ENCODE measurements at places on chromosomes 5 and 9. TPM values are rescaled to one million over a fixed set of nuclear protein-coding genes. Genes with fewer than 3 reads are reported as not detected.

The SLC9A3 gene
- total RNA-seq: 2.1 TPM

The LCN12 gene
- not detected for total RNA-seq

The SAP30L gene
- total RNA-seq: 54.8 TPM

The SLC34A1 gene
- not detected for total RNA-seq

The RNF208 gene
- total RNA-seq: not detected

The PCDHAC2 gene
- total RNA-seq: not detected

The OR1Q1 gene
- total RNA-seq: not detected

The ESM1 gene
- total RNA-seq: 6.6 TPM

The PTCH1 gene
- 3.2 TPM for total RNA-seq

The OGN gene
- total RNA-seq: under 0.01 TPM

The PDLIM4 gene
- total RNA-seq: 84.2 TPM

The RHOBTB3 gene
- total RNA-seq: 151 TPM

The SPARC gene
- total RNA-seq: 1,842 TPM

The FGF18 gene
- total RNA-seq: not detected

The CCL28 gene
- 0.86 TPM for total RNA-seq

The ATP10B gene
- total RNA-seq: not detected

The F12 gene
- 2.8 TPM for total RNA-seq

The KCNV2 gene
- not detected for total RNA-seq

The CDC25C gene
- 24.3 TPM for total RNA-seq

The NIM1K gene
- total RNA-seq: under 0.01 TPM

The F2RL2 gene
- total RNA-seq: 1.8 TPM

The IFNK gene
- not detected for total RNA-seq

The SPATA31A3 gene
- not detected for total RNA-seq

The PRSS3 gene
- 50.3 TPM for total RNA-seq

The IL3 gene
- not detected for total RNA-seq

The GCNT1 gene
- total RNA-seq: 64.5 TPM

The PCDHA2 gene
- not detected for total RNA-seq

The NIPAL4 gene
- total RNA-seq: under 0.01 TPM

The LCN9 gene
- total RNA-seq: not detected

The RAI14 gene
- total RNA-seq: 123 TPM

The SPINK13 gene
- total RNA-seq: not detected

The PRRC1 gene
- total RNA-seq: 73.5 TPM

Measured in myometrial cell (primary cell).